Anterior cingulate cortex (tissue), 58 donors: ENCODE measurements at places on chromosomes 13 and 19.

- DNase-seq: no peak
Observed at GRCh38 chr19:18662972-18663732, 20.3 kb upstream of the CRTC1 start.

GRCh38 chr19:3738477-3739220, 22.8 kb downstream of the APBA3 start:
- DNase-seq: no peak

DNA sequence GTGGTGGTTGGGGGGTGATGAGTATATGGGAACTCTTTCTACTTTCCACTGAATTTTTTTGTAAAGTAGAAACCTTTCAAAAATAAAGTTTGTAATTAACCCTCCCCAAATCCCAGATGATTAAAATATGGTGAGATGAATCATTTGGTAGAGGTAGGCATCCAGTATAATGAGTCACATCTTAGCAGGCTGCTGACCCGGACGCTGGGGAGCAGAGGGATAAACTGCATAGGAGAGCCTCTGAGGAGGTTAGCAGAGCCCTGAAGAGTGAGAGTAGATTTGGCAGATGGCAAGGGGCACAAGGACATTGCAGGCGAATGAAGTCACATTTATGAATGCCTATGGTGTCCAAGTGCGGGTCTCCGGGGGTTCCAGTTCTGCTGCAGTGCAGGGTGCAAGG, 293.8 kb downstream of the FGF9 start:
- DNase-seq: no peak

- DNase-seq: no peak
Observed at GRCh38 chr13:98365302-98365701, 188.2 kb upstream of the RNF113B start.

- DNase-seq: no peak
Observed at GRCh38 chr13:77776704-77777103, 79.2 kb downstream of the SLAIN1 start.

- no peak for DNase-seq
Observed at GRCh38 chr19:5184930-5185329, 155.7 kb downstream of the PTPRS start.
